Stimulated activated CD8-positive, alpha-beta memory T cell treated with anti-CD3 and anti-CD28 coated beads, Interleukin-2, amount 100 ng/mL, for 1 hour (primary cell): ENCODE measurements at places on chromosomes 4 and X.

- no peak for DNase-seq
Observed at GRCh38 chrX:15310117-15310516, 5.3 kb downstream of the ASB11 start.

DNA sequence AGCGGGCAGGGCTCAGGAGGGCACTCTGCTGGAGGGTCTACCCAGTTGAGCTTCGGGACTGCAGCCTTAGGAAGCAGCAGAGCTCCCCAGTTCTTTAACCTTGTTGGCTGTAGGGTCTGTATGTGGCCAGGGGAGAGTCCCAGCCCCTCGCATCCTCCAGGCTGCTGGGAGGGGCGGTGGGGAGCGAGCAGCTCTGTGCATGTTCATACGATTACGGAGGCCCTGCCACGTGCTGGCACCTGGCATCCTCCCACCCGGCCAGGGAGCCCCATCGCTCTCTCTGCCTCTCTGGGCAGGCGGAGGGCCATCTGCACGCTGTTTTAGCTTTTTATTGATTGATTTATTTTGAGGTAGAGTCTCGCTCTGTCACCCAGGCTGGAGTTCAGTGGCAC is 21.2 kb downstream of the NSG1 start:
- no peak for DNase-seq

GRCh38 chr4:136489101-136489500 is 1043.2 kb downstream of the PCDH18 start:
- DNase-seq, result no peak

DNA sequence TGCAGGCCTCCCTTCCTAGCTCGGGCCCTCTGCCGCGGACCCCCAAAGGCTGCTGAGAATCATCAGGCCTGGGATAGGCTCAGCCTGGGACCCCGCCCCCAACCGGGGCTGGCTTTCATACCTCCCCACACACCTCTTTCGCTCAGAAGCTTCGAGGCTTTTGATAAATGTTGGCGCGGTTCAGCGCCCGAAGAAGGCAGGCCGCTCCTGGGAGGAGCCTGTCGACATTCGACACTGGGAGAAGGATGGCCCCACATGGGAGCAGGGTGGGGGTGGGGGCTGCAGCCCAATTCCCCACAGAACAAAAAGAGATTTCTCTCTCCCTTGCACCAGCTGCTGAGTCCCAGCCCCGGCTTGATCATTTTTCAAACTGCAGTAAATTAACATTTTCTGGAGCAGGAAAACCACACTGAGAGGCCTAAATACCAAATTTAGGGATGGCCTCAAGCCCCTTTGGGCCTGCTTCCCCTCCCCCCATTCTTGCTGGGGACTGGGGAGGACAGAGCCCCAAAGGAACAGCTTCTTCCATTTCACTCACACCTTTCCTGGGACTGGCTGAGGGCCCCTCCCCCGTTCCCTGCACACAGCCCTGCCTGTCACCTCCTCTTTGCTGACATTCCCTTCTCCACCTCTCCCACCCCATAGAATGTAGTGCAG is 112.9 kb upstream of the PJA1 start:
- DNase-seq, result no peak
